Left ventricle myocardium inferior (tissue), 1 donor: ENCODE measurements at places on chromosomes 3 and 15. TPM values are rescaled to one million over a fixed set of nuclear protein-coding genes. Genes with fewer than 3 reads are reported as not detected.

Gene MCF2L2
- 0.91 TPM for total RNA-seq

Gene LSMEM2
- 27.7 TPM for total RNA-seq

Gene XCR1
- total RNA-seq, result not detected

Gene LXN
- total RNA-seq, result 3.2 TPM

Gene GOLGA8Q
- total RNA-seq, result 0.74 TPM

Gene EID1
- total RNA-seq, result 227 TPM

Gene TM6SF1
- 4.7 TPM for total RNA-seq

Gene C3orf85
- total RNA-seq, result not detected

Gene CDHR4
- not detected for total RNA-seq

Gene ECE2
- not detected for total RNA-seq

Gene CTXN2
- total RNA-seq, result not detected

Gene TTLL13
- total RNA-seq, result 0.19 TPM

Gene TLNRD1
- total RNA-seq, result 5.5 TPM

Gene GOLGA8J
- total RNA-seq, result 0.41 TPM

Gene LOXL1
- total RNA-seq, result 31.9 TPM

GRCh38 chr3:108041253-108041652 lies 49.6 kb downstream of the CD47 start:
- no peak for DNase-seq

DNA sequence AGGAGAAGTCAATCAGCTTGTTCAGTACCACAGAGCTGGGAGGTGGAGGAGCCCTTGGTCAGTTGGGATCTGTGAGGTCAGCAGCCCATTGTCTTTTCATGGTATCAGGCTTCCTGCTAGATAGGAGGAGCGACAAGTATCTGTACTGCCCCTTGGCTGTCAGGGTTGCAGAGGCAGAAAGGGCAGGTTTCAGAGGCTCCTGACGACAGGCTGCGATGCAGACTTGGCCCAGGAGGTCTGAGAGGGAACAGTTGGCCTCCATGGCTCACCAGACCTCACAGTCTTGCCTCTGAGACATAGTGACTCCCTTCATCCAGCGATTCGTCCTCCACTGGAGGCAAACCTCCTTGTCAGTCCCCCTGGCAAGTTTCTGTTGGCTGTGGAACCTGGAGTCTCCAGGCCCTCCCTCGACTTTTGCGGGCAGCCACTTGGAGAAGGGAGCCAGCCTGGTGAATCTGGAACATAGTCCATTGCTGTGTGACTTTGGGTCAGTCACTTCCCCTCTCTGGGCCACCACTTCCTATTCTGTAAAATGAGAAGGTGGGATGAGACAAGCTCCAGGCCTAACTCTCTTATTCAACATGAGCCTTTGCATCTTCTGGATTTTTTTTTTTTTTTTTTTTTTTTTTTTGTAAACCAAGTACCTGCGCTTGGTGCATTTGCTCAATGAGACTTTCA lies 177.9 kb upstream of the TLE3 start:
- no peak for DNase-seq

DNA sequence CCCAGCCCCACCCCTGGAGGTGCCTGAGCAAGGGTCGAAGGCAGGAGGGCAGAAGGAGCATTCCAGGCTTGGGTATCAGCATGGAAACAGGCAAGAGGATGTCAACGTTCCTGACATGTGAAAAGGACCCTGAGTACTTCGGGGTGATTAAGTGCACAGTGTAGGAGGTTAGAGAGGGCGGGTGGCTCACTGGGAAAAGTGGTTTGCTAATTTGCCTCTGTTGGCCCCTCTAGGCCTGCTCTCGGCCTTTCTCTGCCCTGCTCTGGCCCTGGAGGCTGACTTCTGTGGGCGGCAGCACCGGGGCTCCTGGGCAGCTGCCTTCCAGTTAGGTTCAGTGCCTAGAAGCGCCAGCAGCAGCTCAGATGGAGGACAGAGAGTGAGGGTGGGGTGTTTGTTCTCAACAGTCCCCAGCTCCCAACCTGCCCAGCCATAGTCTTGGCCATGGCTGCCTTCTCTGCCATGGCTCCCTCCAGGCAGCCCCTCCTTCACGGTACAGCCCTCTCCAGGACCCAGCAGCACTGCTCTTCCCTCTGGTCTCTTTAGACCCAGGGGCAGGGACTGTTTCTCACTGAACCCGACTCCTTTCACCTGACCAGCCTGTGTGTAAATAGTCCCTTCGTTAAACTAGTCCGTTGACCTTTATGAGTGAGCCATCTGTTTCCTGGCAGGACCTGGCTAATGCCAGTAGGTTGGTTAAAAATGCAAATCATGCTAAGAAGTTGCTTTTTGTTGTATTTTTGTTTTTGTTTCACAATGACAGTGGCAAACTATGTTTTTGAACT lies 107.1 kb upstream of the TPM1 start:
- DNase-seq, result no peak

GRCh38 chr3:177257006-177257405 lies 59.7 kb upstream of the TBL1XR1 start:
- no peak for DNase-seq

DNA sequence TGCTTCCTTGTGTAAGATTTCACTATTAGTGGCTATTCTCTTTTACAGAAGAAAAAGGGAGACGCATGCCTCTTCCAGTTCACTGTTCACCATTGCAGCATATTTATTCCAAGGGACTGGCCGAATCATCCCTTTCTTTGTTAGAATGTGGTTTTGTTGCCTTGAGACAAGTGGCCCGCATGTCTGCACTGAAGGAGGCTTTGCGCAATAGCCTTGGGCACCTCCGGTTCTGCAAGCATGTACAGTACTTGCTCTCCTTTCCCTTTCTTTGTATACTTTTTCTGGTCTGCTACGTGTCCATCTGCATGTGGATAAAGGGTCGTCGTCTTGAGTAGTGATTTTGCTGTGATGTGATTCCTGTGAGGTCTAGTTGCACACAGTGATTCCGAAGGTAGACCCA lies 43.0 kb downstream of the FLNB start:
- DNase-seq, result no peak

- no peak for DNase-seq
These were observed 18.8 kb downstream of the BCL2L10 start for GRCh38 chr15:52093539-52094510.

GRCh38 chr3:159866201-159866746 lies 122.4 kb upstream of the IL12A start:
- no peak for DNase-seq

- DNase-seq, result peak; percentile 96
These were observed at the start of gene C3orf18 for GRCh38 chr3:50567386-50568167. Gene C3orf18 (minus strand): TSS chr3:50567747. CDS start chr3:50565699, 2,048 bp downstream.

- DNase-seq, result no peak
These were observed 16.9 kb upstream of the CFAP161 start for GRCh38 chr15:81117136-81117535.

- peak; percentile 18 for DNase-seq
These were observed 302.5 kb upstream of the GADL1 start for GRCh38 chr3:31196881-31197364.

DNA sequence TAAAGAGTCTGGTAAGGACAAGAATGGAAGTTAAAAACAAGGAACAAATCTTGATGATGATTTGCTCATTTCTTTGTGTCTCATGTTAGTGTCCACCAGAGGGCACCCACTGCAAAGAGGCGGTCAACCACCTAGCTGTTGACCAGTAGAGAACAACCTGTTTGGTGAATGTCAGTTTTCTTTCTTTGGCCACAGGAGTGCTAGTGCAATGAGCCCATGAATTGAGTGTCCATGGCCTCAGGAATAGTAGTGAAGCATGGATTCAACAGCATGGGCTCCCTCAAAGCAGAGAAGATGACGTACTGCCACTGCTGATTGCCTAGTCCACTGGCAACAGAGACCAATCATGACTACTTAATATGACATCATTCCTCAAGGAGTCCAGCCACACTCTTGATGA lies 10.7 kb upstream of the CNTN6 start:
- no peak for DNase-seq

GRCh38 chr3:99999536-99999935 lies 114.8 kb downstream of the FILIP1L start:
- no peak for DNase-seq

- no peak for DNase-seq
These were observed 210.3 kb upstream of the CNTN6 start for GRCh38 chr3:882533-882932.

DNA sequence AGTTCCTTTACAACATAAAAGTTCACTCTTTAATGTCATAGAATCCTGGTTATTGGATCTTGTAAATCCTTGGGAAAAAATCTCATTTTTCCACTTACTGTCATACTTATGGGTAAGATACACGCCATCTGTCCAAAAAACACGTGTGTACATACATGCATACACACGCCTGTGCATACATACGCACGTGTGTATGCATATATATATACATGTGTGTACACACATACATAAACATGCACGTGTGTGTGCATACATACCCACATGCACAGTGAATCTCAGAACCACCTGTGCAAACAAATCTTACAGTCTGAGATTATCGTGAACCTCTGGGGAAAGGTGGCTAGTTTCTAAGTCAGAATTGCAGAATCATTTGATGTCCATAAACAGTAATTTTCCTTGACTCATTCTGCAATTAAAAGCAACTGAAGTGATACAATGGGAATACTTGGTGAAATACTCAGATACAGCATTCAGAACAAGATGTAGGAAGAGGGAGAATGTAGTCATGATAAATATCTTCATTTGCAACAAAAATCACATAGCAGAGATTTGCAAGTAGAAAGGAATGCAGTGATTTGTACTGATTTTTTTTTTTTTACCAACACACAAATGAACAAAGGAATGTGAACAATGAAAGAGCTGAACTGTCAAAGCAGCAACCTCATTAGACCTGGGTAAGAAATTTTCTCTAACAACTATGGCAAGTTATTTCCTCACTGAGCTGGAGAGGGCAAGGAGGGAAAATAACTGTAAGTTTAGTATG lies 160.6 kb upstream of the POU1F1 start:
- DNase-seq, result no peak

- DNase-seq, result no peak
These were observed 146.6 kb downstream of the CHSY1 start for GRCh38 chr15:101105059-101105891.

- DNase-seq, result no peak
These were observed 34.0 kb downstream of the BHLHE40 start for GRCh38 chr3:5013021-5013906.

GRCh38 chr15:95929232-95929846 lies 401.2 kb upstream of the NR2F2 start:
- no peak for DNase-seq

DNA sequence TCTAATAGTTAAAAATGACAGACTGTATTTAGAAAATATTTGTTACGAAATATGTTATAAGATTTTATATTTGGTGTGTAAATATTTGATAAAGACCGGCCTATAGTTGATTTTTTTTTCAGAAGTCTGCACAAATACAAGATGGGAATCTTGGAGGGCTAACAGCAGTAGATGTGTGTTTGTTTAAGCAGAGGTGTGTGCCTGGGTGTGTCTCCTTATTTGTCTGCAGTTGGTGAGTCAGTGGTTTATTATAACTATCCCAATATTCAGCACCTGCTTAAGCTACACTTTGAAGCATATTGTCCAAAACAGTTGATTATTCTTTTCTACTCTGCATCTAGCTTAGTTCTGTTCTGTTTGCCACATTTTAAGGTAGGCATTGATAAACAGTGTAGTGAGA lies 12.4 kb downstream of the GLCE start:
- DNase-seq, result no peak

- DNase-seq, result no peak
These were observed 84.1 kb downstream of the RARB start for GRCh38 chr3:25511972-25512721.

DNA sequence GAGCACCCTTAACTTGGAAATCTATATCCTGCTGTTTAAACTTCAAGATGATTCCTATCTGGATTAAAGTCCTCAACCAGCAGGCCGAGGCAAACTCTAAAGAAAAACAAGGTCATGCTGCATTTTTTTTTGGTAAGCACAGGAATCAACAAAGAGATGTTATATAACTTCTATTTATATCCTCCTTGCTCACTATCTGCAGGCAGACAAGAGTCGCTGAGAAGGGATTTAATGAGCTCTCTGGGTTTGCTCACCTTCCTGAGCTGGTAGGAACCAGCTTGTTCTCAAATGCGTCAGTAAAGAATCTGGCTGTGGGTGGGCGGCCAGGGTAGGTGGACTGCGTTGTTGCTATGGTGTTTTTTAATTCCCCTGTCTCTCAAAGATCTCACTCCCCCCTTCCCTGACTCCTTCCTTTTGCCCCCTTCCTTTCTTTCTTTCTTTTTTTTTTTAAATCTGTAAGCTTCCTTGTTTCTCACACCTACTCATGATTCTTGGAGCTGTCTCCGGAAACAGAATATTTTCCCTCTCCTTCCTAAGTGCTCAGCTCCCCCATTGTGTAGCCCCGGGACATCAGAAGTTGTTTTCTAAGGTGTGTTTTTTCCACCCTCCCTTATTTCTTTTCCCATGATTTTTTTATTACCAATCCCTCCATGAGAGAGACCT lies 228.8 kb upstream of the BHLHE40 start:
- DNase-seq, result no peak

DNA sequence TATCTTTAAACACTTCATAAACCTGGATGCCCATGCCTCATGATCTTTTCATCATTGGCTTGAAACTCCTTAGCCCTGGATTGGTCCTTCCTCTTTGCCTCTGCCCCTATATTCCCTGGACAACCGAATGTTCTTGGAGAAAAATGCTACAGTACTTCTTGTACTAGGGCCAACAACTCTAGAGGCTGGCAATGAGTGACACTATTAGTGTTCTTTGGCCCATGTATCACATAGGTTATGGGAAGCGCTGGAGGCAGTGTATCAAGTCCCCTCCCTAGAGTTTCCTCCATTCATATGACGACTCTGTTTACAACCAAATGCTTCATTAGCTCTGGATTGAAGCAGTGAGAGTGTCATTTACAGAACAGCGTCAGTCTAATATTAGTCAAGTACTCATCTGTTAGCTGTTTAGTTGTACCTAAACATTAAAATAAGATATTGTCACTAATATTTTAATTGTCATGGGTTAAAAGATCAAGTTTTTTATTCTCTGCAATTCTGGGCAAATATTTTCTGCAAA lies 66.4 kb upstream of the MYO5C start:
- DNase-seq, result no peak
